ENCODE measurements at places on chromosomes 16 and 17.

DNA sequence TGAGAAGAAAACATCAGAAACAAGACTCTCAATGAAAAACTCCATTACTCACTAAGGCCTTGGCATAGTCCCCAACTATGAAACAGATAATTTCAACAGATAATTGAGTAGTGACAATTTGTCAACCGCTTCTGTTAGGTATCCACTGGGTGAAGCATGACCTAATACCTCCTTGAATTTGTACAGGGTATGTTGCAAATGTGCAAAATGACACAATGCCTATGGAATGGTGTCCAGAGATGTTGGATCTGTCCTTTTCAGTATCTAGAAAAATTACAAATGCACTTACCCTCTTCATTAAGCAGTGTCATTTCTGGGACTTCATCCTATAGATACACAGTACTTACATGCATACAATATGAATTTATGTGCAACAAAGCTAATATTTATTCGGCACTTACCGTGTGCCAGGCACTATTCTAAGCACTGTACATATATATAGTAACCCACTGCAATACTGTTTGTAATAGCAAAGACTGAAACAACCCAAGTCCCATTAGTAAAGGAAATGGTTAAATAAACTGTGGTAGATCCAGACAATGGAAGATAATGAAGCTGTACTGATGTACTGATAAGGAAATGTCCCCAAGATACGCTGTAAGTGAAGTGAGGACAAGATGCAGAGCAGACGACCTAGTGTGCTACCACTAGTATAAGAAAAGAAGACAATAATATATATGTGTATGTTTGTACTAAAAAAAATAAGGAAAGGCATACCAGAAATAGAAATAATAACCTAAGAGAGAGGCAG, 21.4 kb upstream of the SLC6A4 start:
- no peak for DNase-seq

- no peak for DNase-seq
These were observed 274.2 kb downstream of the ABCC12 start for GRCh38 chr16:47881574-47881973.

GRCh38 chr17:18093616-18094408, 6.1 kb downstream of the DRG2 start:
- DNase-seq: no peak

- no peak for DNase-seq
These were observed 7.2 kb upstream of the DRC7 start for GRCh38 chr16:57687363-57687929.

DNA sequence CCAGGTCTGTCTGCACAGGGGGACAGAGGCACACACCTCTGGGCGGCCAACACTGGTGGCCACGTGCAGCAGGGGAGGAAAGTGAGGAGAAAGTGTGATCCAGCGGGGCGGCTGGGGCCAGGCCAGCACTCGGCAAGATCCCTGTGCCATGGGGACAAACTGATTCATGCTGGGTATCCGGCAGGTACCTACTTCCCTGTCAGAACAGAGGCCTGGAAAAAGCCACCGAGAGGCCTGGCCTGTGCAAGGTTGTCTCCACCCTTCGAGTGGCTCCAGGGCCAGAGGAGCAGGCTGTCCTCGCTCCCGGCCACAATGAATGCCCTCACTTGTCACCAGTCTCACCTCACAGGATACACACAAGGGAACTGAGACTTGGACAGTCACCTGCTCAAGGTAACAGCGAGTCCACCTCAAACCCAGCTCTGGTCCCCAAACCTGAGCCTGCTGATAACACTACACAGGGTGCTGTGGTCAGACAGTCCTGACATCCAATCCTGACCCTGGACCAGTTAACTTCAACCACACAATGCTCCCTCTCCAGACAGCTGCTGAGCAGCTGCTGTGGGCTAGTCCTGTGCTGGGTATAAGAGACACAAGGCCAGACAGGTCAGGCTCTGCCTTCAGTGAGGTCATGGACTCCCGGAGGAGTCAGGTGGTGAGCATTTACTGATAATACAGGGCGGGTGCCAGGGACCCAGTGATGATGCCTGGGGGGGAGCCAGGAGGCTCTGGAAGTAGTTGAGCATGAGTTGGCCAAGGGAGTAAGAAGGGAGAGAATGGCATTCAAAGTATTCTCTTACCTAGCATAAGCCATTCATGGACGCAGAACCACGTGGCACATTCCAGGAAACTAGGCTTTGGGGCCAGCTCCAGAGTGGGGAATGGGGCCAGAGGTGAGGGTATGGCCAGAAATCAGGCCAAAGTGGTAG, 53.0 kb downstream of the VAC14 start:
- no peak for DNase-seq

DNA sequence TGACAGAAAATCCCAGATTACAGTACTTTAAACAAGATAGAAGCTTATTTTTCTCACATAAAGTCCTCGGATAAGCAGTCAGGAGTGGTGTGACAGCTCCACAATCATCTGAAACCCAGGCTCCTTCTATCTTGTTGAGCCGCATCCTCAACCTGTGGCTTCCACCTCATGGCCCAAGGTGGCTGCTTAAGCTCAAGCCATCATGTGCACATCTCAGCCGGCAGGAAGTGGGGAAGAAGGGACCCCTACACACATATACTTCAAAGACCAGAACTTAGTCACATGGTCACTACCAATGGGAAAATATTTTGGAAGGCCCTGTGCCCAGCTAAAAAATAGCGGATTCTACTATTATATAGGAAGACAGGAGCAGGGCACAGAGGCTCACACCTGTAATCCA, 11.0 kb upstream of the FBXO47 start:
- no peak for DNase-seq

DNA sequence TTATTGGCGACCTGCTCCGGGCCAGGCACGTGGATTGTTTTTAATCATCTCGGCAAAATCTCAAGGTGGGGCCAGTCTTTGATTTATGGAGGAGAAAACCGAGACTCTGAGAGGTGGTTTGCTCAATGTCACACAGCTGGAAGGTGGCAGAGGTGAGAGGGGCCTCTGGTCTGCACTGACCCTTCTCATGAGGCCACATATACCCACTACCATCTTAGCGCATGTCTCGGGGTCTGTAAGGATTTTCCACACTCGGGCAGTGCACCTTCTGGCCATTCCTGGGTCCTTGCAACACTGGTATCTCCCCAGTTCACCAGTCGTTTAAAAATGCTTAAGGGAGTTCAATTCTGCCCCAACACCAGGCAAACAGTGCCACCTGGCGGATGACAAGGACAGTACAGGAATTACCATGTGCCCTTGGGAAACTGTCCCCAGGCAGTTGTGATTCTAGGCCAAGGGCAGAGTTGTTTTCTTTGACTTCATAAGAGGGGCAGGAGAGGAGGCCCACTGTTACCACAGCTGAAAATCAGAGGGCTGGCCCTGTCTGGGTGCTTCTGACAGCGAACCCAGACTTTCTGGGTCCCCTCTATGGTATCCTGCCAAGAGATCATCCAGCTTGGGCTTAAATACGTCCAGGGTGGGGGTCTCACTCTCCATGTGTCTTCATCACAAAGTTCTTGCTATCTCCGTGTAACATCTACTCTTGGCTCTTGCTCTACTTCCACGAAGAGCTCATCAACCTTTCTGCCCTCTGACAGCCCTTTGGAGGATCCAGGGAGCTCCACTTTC, 39.4 kb upstream of the RAI1 start:
- peak; percentile 70 for DNase-seq

GRCh38 chr16:71622088-71622487, 3.9 kb upstream of the MARVELD3 start:
- no peak for DNase-seq

GRCh38 chr16:72098936-72099335, 5.3 kb downstream of the DHX38 start:
- DNase-seq: no peak

GRCh38 chr17:63984651-63985386, 12.1 kb upstream of the SCN4A start:
- no peak for DNase-seq

- no peak for DNase-seq
These were observed 26.6 kb downstream of the IQCK start for GRCh38 chr16:19744670-19745069.

DNA sequence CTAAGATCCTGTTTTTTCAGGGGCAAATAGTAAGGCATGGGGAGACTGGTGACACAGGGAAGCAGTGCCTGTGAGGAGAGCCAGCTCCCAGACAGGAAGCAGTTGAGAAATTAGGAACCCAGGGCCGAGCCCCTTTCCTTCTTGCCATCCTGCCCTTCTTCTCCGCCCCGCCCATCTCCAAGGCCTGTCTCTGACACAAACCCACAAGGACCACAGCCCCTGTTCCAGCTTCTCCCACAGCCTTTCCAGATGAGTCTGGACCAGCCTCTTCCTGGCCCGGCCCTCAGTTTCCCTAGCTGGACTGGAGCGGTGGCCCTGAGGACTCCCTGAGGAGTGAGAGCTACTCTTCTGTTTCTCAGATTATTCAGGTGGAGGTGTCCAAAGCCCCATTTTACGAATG, 9.9 kb downstream of the CCDC102A start:
- no peak for DNase-seq

DNA sequence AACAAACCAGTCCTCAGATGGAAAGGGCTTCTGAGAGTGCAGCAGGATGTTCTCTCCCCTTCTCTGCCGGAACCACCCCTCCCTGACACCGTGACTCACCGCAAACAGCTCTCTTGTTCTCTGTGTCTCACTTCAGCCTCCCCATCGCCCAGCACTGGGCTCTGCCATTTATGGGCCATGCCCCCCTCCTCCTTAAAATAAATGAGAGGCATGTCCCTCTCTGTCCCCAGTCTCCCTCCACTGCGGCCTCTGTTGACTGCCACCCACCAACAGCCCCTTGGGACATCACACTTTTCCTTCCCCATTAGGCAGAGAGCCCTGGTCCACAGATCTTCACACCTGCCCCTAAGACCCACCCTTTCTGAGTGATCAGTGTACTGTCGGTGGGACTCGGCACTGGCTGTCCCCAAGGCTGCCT, 6.3 kb downstream of the CCDC102A start:
- DNase-seq: peak; percentile 52

DNA sequence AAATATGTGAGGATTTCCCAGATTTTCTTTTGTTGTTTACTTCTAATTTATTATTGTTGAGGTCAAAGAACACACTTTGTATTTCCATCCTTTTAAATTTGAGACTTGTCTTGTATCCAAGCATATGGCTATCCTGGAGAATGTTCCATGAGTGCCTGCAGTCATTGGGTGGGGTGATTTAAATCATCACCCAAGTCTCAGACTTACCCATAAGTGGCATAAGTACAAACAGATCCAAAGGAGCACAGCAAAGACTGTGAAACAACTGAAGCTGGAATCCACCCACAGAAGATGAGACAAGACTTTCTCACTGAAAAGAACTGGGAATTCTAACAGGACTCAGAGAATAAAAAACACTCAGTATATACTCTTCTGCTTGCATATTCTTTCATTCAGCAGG, 239.9 kb downstream of the CEP112 start:
- DNase-seq: no peak

DNA sequence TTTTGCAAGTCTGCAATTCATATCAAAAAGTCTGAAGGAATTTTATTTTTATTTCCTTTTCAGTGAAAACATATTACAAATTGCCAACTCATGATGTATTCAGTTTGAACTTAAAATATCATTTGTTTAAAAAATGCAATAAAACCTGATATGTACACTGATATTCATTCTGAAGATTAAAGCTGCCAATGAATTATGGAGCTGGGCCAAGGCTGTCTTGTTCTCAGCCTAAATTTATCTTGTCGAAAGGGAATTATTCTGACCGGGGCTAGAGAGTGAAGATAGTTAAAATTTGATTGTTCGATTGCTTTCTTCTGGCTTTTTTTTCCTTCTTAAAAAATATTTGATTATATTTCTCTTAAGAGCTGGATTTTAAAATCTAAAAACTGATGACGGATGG, 54.0 kb upstream of the RBFOX1 start:
- DNase-seq: no peak

- DNase-seq: no peak
These were observed 8.3 kb downstream of the LIG3 start for GRCh38 chr17:34988644-34989043.

- DNase-seq: no peak
These were observed 36.4 kb downstream of the AKAP1 start for GRCh38 chr17:57121308-57122042.

GRCh38 chr16:19252904-19253303, 32.6 kb upstream of the CLEC19A start:
- no peak for DNase-seq

- DNase-seq: no peak
These were observed 13.8 kb downstream of the AANAT start for GRCh38 chr17:76481071-76481655.

DNA sequence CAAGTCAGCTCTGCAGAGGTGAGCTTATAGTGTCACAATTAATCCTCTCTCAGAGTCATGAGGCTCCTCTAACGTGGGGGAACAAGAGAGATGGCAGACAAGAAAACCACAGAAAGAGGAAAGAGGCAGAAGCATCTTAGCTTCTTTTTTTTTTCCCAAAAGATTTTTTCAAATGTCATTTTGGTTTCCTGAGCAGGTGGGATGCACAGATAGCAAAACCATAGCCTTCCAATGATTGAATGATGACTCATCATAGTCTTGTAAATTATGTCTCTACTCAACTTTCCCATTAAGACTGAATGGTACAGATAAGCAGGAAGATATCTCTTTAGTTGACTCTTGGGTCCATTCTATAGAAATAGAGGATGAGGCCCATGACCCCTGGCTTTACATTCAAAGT, 162.8 kb upstream of the ZFHX3 start:
- DNase-seq: no peak

DNA sequence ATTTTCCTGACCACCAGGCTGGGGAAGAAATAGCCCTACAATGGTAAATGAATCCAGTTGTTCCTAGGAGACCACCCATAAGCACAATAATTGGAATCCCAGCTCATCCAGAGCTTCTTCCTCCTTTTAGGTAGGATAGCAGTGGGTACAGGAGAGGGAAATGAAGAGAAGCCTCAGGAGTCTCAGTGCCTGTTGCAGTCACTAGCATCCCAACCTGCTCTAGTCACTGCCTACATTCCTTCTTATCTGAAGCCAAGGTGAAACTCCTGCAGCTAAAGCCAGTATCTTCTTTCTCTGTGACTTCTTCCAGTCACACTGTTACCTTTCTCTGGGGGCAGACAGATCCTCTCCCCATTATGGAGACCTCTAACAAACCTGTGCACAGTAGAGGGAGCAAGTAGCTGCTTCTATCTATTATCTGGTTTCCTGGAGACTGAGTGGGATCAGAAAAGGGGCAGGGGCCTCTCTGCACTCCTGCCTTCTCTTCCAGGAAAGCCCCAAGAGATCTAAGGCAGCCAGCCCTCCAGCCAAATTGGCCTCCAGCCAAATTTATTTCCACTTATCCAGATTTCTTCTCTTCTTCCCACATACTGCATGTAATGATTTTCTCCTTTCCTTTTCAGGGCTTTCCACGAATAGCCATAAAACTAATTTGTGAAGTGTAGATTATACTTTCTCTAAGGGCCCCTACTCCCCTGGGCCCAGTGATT, 85.5 kb downstream of the SSH2 start:
- no peak for DNase-seq

GRCh38 chr17:37168731-37169353, 206.9 kb upstream of the C17orf78 start:
- DNase-seq: no peak

GRCh38 chr16:87482266-87482665, 10.6 kb downstream of the ZCCHC14 start:
- DNase-seq: no peak

GRCh38 chr17:20043021-20043420, 33.9 kb downstream of the SPECC1 start:
- no peak for DNase-seq

Data from stimulated activated CD8-positive, alpha-beta memory T cell treated with anti-CD3 and anti-CD28 coated beads, Interleukin-4, amount 100 ng/mL, for 4 hours (primary cell).